ENCODE measurements at places on chromosomes 6 and 20.

GRCh38 chr6:136510782-136511181 is 39.4 kb downstream of the MAP7 start:
- DNase-seq, result no peak

GRCh38 chr6:19731282-19731681 is 105.9 kb upstream of the ID4 start:
- DNase-seq, result no peak

GRCh38 chr6:130843575-130844320 is 16.5 kb downstream of the SMLR1 start:
- DNase-seq, result no peak

GRCh38 chr20:22866812-22867341 is 168.2 kb upstream of the SSTR4 start:
- no peak for DNase-seq

DNA sequence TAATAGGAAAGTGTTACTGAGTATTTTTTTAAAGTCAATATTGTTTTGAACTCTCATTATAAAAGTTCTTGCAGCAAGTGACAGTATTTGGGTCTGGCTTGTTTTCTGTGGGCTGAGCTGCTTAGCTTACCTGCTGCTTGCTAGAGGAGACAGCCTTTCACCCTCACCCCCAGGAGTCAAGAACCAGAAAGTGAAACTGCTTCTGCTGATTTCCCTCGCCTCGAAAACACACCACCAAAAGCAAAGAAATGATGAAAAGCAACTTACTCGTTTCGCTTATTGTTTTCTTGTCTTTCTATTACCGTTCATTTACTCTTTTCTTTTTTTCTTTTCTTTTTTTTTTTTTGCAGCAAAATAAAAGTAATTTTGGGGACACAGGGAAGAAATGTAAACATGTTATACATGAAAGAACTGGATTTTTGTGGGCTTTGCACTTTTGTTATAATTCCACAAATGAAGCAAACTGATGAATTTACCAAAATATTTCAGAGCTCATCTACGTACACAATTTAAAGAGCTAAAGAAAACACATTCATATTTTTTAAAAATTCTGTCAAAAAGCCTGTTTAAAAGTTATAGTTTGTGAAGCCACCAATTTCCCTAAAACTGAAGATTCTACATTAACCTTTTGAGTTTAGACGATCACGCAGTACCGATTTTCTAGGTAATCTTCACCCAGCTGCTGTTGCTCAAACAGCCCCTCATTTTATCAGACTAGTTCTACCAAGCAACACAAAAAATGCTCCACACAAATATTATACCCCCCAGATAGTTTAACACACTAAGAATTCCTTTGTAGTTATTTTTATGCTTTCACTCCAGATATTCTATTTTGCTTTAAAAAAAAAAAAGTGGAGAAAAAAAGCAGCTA is 1.7 kb downstream of the SCML4 start:
- DNase-seq, result no peak

DNA sequence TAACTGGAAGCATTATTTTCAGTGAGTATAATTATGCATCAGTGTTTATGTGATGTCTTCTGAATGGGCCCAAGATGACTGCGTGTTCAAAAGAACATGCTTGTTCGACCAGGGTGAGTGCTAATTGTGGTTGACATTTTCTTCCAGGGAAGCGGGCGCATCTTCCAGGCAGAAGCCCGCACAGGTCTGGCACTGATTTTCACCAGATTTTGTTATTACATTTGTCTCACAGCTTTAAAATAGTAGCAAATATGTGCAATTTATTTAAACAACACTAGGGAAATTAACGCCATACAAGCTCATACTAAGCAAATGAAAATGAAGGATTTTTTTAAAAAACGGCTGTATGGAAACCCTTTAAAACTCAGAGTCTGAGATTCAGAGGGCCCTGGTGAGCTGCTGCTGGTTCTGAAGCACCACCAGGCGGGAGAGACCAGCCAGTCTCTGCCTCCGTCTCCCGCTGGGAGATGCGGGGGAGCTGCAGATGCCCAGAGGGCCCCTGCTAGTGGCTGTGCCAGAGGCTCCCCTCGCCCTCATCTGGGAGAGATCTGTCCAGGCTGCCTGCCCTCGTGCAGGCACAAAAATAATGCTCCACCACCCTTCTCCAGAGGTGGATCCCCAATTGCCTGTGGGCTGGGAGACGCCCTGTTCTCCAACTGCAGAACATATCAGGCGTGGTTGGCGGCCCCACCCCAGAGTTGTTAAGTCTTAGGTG is 297.0 kb downstream of the TAF4 start:
- DNase-seq, result no peak

GRCh38 chr20:20340443-20340842 is 27.5 kb upstream of the INSM1 start:
- DNase-seq, result no peak

DNA sequence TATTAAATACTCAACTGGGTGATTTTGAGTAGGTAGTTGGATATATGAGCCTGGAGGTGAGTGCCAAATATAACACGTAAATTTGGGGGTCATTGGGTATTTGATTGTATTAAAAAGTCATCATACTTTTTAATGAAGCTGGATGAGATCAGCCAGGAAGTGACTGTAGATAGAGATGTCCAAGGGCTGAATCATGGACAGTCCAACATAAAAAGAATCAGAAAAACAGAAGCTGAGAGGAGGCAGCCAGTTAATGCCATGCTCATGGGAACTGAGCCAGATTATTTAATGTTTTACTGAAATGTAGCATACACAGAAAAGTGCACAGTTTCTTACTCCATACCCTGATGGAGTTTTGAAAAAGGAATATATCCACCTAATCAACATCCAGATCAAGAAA is 435.5 kb upstream of the PLCB4 start:
- DNase-seq, result no peak

- DNase-seq, result no peak
Observed at GRCh38 chr6:15515226-15515625, 147.6 kb downstream of the DTNBP1 start.

DNA sequence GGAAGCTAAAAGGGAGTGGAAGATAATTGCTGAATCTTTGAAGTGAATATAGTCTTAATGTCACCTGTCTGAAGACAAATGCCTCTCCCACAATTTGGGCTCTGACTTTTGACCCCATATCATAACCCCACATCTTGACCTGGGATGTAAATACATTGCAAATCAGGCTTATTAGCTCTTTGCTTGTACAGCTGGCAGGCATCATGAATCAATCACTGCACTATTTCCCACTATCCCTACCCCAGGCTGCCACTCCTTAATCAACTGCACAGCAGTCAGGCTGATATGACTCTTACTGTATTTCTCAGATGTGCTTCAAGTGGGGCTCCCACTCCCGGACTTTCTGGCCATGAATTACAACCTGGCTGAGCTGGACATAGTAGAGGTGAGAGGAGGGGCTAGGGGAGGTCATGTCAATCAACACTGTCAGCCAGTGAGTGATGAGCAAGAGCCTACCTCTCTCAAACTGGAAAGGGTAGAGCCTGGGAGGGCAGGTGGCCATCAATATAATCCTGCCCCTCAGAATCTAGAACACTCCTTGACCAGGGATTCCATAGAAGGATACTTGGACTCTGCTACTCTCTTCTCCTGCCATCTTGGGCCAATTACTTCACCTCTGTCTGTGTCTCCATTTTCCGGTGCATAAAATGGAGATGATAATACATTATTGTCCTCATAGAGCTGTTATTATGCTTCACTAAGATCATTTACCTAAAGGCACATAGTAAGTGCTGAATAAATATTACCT is 10.5 kb upstream of the BPIFB3 start:
- DNase-seq, result no peak

DNA sequence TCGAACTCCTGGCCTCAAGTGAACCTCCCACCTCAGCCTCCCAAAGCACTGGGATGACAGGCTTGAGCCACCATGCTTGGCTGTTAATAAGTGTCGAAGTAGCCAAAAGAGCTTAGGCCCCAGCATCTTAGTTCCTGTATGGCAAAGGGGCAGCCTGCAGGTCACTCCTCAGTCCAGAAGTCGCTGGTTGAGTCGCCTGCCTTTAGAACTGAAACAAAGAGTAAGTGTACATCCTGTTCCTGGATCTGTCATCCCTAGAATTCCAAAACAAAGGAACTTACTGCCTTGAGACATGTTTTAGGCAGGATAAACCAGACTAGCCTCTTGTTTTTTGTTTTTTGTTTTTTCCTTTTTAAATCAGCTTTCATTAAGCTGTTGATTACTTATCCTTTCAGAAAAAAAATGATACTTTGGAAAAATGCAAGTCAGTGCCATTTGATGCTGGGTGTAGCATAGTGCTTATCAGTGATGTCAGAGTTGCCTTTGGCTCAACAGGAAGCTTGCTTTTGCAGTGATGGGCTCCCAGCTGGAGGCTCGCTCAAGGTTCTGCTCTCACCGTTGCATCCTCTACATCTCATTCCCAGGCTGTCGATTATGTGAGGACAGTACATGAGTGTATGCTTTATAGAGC is 9.0 kb downstream of the ACTR5 start:
- no peak for DNase-seq

DNA sequence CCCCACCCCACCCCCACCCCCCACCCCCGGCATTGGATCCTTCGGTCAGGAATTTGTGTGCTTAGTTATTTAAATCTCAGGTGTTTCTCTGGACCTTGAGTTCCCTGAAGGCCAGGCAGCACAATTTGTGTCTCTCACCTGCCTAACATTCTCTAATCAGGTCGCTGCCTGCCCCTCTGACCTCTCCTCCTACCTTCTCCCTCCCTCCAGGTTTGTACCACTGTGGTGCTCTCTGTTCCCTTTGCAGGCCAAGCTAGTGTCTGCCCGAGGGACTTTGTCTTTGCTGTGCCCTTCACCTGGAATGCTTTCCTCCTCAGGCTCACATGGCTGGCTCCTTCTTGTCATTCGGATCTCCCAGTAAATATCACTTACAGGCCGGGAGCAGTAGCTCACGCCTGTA is 131.4 kb upstream of the SLC2A12 start:
- DNase-seq, result no peak

- no peak for DNase-seq
Observed at GRCh38 chr20:53221731-53222130, 249.6 kb downstream of the TSHZ2 start.

GRCh38 chr6:68634726-68635411 is at the start of gene ADGRB3:
ADGRB3 (plus strand) TSS chr6:68635282; CDS start chr6:68638676, 3,394 bp downstream.
- DNase-seq, result peak; percentile 88

GRCh38 chr6:56023829-56024228 is 148.4 kb upstream of the BMP5 start:
- DNase-seq, result no peak

DNA sequence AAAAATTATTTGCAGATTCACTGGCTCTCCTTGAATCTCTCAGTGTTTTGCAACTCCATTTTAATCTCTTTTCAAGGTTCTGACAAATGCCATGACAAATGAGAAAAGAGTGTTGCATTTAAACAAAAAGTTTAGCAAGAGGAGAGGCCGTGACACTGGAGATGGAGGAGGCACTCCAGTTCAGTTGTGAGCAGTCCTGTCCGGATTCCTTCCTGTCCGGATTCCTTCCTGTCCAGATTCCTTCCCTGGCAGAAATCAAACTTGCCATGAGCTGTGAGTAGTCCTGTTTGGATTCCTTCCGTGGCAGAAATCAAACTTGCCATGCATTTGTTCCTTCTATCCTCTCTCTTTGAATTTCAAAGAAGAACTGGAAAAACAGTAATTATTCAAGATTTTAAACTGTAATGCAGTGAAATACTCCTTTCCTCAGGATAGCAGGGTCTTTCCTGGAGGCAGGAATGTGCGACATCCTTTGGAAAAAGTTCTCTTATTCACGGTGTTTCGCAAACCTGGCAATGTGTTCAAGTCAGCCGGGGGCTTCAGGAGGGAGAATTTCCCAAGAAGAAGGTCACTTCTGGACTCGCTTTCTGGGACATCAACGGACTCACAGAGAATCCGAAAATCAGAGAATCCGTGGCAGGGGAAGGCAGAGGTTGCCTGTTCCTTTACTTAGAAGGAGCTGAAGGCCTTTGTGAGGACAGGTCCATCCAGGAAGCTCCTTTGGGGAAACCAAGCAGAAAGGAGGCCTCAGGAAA is 48.7 kb upstream of the DACT2 start:
- DNase-seq, result peak; percentile 9

DNA sequence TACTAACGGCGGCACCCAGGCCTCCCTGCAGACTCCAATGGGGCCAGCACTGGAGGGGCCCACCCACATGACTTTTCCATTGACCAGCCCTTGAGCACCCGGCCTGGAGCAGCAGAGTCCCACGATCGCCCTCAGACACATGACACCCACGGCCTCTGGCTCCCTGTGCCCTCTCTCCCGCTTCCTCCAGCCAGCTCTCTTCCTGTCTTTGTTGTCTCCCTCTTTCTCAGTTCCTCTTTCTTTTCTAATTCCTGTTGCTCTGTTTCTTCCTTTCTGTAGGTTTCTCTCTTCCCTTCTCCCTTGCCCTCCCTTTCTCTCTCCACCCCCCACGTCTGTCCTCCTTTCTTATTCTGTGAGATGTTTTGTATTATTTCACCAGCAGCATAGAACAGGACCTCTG is 26.1 kb upstream of the FANCE start:
- no peak for DNase-seq

- DNase-seq, result no peak
Observed at GRCh38 chr6:15948930-15949900, 179.7 kb upstream of the MYLIP start.

DNA sequence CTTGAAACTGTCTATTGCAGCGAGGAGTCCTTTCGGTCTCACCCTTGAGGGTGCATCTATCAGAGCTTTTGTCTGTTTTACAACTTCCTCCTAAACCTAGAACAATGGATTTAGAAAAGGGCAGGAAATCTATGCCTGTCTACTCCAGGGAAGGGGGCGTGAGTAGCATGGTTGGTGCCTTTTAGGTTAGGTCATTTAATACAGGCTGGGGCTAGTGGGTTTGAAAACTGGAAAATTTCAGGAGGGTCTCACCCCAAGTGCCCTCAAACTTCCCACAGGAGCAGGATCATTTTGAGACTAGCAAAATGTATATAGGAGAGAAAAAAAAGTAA is 33.5 kb upstream of the BMP6 start:
- DNase-seq, result no peak

DNA sequence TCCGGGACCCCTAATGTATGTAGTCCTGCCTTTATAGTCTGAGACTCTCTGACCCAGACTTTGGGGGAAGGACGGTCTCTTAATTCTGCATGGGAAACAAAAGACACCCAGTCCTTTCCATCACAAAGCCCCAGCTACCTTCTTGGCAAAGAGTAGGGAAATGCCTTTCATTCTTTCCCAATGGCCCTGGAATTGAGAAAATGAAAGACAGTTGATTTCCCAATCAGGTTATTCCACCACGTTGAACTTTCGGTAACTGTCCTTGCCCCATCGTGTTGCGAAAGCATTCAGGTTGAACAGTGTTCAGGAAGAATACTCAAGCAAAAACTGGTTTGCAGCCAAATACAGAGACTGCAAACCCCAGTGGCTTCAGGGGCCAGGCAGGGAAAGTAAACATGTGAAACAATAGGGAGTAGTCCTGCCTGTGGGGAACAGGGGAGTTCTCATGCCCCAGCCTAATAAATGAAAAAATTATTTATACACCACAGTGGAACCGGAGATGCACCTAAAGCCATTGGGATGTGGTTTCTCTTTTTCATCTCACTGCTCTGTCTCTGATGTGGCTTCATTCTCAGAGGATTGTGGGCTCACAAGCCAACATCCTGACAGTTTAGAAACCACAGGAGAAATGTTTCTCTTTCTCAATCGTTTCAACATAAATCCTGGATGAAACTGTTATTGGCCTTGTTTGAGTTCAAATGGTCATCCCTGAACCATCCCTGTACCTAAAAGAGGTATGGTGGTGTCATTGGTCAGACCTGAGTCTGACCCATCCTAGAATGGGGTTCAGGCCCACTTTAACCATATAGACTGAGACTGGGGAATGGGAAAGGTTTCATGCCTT is 44.2 kb upstream of the SLC9A8 start:
- DNase-seq, result no peak

All from left ventricle myocardium superior (tissue), 1 donor.